ENCODE measurements at places on chromosomes 5 and 9. TPM values are rescaled to one million over a fixed set of nuclear protein-coding genes. Genes with fewer than 3 reads are reported as not detected.

GRCh38 chr5:107813559-107813958 is 142.8 kb upstream of the EFNA5 start:
- no peaks in the 10 kb centered on the region for H3K36me3 ChIP-seq
- no peak overlapping the region for H3K27ac ChIP-seq
- no peak for DNase-seq
- peaks cover 2% of the 10 kb centered on the region for H3K4me1 ChIP-seq
- no peak overlapping the region for H3K4me3 ChIP-seq
- H3K27me3 ChIP-seq: no peaks in the 10 kb centered on the region

Gene PCDHGA9
- total RNA-seq: 1.1 TPM

Gene PCDHGA1
- 0.84 TPM for total RNA-seq

DNA sequence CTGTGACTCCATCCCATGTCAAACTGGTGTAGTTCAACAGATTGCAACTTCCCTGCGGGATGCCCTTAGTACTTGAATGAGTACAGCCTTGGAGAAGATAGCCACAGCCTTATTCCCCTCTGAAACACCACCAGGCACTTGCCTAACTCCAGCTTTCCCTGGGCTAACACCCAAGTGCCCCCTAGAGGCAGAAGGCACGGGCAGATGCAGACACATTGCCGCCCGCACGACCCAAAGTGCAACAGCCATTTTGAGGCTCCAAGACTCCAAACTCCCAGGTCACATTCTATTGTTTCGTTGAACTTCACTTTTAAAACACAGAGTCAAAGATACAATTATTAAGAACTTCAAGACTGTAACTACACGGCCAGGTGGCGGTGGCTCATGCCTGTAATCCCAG is 163.6 kb upstream of the CDH6 start:
- H3K36me3 ChIP-seq: no peaks in the 10 kb centered on the region
- no peaks in the 10 kb centered on the region for H3K27me3 ChIP-seq
- peak; percentile 59 for DNase-seq
- no peak overlapping the region for H3K4me3 ChIP-seq
- H3K4me1 ChIP-seq: no peaks in the 10 kb centered on the region

Gene DDX4
- not detected for total RNA-seq

Gene UBLCP1
- total RNA-seq: 43.0 TPM

DNA sequence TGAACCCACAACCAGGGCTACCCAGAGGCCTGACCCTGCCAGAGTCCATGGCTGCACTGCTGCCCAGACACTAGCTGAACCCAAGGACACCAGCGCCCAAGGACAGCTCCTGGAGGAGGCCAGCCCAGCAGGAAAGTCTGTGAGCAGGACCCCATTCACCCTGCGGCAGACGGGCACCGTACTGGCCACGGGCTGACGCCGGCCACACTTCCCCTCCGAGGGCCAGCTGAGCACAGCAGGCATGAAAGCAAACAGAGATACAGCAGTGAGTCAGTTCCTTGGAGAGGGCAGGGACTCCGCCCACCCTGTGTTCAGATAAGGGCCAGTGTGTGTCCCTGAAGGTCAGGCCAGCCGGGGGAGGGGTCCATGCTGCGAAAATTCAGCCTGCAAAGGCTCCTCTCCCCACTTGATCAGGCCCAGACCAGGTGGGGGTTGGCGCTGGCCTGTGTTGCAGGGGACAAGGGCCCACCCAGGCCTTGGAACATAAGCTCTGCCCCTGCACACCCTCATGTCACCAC is 3.2 kb downstream of the RNF208 start:
- no peak overlapping the region for H3K27ac ChIP-seq
- no peaks in the 10 kb centered on the region for H3K27me3 ChIP-seq
- DNase-seq: no peak
- H3K36me3 ChIP-seq: no peaks in the 10 kb centered on the region
- H3K4me1 ChIP-seq: peaks cover 10% of the 10 kb centered on the region

- DNase-seq: no peak
- H3K36me3 ChIP-seq: no peaks in the 10 kb centered on the region
- H3K27me3 ChIP-seq: no peaks in the 10 kb centered on the region
- H3K27ac ChIP-seq: no peak within 1 kb of the TSS
Measured at GRCh38 chr9:135639196-135639595, at the start of gene GLT6D1. GLT6D1 (minus strand) TSS chr9:135639540; CDS start chr9:135639187, 353 bp downstream.

GRCh38 chr5:62488531-62488930 is 76.0 kb downstream of the IPO11 start:
- no peaks in the 10 kb centered on the region for H3K36me3 ChIP-seq
- H3K27me3 ChIP-seq: no peaks in the 10 kb centered on the region
- no peak for DNase-seq

Gene OCLN
- 76.3 TPM for total RNA-seq

DNA sequence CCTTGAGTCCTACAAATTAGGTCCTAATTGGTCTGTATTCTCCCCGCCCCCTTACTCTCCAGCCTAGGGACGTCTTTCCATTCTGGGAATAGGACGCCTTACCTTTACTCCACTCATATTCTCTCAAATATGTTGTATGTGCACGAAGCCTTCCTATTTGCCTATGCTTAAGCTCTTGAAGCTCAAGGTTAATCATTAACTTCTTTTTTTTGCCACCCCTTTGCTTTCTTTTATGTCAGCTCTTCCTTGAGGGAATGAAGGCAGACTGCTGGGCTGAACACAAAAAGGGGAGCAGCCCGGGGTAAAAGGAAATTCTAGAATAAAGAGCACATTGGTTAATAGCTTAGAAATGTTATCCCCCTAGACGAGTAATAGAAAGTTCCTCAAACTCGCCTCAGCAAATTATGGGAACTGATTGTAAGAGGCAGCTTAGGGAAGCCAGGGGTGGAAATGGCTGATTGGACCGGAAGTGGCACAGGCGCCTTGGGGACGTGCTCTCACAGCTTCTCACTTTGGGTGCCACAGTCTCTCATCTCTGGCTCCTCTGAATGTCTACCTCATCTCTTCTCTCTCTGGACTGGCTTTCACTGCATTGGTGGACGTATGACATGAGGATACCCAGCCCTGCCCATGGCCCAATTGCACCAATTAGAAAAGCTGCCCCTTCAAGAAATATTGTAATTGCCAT is 122.3 kb upstream of the IL12B start:
- H3K4me3 ChIP-seq: no peak overlapping the region
- H3K27me3 ChIP-seq: no peaks in the 10 kb centered on the region
- H3K4me1 ChIP-seq: no peaks in the 10 kb centered on the region
